ENCODE measurements at places on chromosomes 4 and X. TPM values are rescaled to one million over a fixed set of nuclear protein-coding genes. Genes with fewer than 3 reads are reported as not detected.

The EDA2R gene
- total RNA-seq: 1.7 TPM

The PDGFRA gene
- 1.1 TPM for total RNA-seq

The CT45A3 gene
- not detected for total RNA-seq

The CDS1 gene
- total RNA-seq: 20.7 TPM

The PPEF1 gene
- 0.07 TPM for total RNA-seq

The HDAC8 gene
- 18.1 TPM for total RNA-seq

The SSX1 gene
- not detected for total RNA-seq

The PDGFC gene
- 19.8 TPM for total RNA-seq

The GRIPAP1 gene
- total RNA-seq: 9.9 TPM

The POU3F4 gene
- total RNA-seq: not detected

The FAT1 gene
- total RNA-seq: 268 TPM

The NKX6-1 gene
- total RNA-seq: not detected
